ENCODE measurements at places on chromosomes 16 and 17.

GRCh38 chr17:37797206-37797605 lies 52.3 kb upstream of the HNF1B start:
- DNase-seq = no peak

DNA sequence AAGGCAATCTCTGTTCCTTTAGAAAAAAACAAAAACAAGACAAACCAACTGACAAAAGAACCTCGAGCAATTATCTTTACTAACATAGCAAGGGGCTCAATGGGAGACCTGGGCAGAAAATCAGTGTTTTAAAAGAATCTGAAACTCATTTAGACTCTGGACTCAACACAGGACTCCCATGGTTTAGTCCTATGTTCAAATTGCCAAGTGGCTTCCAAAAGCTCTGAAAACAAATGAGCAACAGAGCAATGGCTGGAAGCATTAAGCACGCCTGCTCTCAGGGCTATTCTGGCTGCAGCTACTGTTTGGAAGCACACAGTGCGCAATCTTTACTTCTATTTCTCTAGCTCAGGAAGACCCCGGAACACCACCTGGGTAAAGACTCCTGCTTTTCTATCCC lies 162.0 kb downstream of the AATF start:
- no peak for DNase-seq

DNA sequence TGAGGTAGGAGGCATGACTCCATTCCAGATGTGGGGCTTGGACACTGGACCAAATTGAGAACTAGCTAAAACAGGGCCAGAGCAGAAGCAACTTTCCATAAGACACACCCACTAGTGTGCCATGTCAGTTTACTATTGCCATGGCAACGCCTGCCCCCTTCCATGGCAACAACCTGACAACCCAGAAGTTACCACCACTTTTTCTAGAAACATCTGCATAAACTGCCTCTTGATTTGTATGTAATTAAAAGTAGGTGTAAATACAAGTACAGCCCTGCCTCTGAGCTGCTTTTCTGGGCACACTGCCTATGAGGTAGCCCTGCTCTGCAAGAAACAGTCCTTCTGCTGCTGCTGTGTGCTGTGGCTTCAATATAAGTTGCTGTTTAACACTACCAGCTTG lies 19.5 kb upstream of the SCNN1B start:
- DNase-seq = no peak

DNA sequence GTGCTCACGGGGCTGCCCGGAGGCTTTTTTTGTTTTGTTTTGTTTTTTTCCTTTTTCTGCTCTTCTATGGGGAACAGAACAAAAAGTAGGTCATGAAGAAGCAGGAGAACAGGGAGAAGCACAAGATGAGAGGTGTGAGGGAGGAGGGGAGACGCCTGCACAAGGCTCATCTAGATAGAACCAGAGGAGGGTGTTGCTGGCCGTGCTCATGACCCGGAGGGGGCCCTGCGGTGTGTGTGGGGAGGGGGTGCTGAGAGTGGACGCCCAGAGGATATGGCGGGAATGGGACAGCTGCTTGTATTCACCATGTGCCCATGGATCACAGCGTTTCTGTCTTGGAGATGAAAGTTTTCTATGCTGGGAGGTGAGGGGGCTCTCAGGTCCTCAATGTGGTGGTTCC lies 183.7 kb downstream of the FOXL1 start:
- DNase-seq = no peak

- peak; percentile 33 for DNase-seq
These were observed 81.5 kb downstream of the AMFR start for GRCh38 chr16:56343661-56344517.

GRCh38 chr17:17874478-17874877 lies 37.7 kb upstream of the SREBF1 start:
- no peak for DNase-seq

Data from urothelium cell line (cell line).